Cardiac muscle cell (in vitro differentiated cells and primary cell): ENCODE measurements at places on chromosomes 2 and 18.

GRCh38 chr2:196685792-196686191 is 46.3 kb downstream of the CCDC150 start:
- no peak for DNase-seq

DNA sequence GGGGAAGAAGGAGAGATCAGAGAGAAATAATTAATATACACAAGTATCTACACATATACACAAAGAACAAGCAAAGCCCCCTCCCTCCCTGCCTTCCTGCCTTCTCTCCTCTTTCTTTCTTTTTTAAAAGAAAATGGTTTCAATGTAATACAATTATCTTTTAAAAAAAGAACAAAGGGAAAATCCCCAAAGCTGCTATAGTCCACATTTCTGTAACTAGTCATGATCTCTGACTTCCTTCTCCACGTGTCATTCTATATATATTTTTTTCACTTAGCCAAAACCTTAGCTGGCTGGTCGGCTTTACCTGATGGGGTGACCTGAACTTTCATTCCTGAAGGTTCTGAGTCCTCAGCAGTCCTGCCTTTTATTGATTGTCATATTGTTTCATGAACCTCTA is 44.3 kb downstream of the MAP3K20 start:
- no peak for DNase-seq

- no peak for DNase-seq
Observed at GRCh38 chr2:46548103-46548486, 68.7 kb downstream of the TMEM247 start.

DNA sequence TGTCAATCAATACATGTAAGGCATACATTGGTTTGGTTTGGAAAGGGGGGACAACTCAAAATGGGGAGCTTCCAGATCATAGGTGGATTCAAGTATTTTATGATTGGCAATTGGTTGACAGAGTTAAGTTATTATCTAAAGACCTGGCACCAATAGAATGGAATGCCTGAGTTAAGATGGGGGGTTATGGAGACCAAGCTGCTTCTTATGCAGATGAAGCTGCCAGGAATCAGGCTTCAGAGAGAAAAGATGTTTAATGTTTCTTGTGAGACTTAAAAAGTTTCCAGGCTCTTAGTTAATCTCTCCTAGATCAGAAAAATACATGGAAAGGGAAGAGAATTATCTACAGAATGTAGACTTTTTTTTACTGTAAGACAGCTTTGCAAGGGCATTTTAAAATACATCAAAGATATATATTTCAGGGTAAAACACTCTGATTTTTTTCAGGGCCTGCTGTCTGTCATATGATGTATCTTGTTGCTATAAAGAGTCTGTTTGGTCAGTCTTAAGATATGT is 1343.2 kb upstream of the LRRTM1 start:
- no peak for DNase-seq

GRCh38 chr2:55026202-55026601 is 24.0 kb downstream of the RTN4 start:
- DNase-seq: no peak

GRCh38 chr2:170365686-170366085 is 187.7 kb downstream of the MYO3B start:
- DNase-seq: no peak

- DNase-seq: no peak
Observed at GRCh38 chr2:39138837-39139211, 18.0 kb upstream of the SOS1 start.

GRCh38 chr2:26752656-26753055 is 11.4 kb upstream of the SLC35F6 start:
- DNase-seq: no peak

DNA sequence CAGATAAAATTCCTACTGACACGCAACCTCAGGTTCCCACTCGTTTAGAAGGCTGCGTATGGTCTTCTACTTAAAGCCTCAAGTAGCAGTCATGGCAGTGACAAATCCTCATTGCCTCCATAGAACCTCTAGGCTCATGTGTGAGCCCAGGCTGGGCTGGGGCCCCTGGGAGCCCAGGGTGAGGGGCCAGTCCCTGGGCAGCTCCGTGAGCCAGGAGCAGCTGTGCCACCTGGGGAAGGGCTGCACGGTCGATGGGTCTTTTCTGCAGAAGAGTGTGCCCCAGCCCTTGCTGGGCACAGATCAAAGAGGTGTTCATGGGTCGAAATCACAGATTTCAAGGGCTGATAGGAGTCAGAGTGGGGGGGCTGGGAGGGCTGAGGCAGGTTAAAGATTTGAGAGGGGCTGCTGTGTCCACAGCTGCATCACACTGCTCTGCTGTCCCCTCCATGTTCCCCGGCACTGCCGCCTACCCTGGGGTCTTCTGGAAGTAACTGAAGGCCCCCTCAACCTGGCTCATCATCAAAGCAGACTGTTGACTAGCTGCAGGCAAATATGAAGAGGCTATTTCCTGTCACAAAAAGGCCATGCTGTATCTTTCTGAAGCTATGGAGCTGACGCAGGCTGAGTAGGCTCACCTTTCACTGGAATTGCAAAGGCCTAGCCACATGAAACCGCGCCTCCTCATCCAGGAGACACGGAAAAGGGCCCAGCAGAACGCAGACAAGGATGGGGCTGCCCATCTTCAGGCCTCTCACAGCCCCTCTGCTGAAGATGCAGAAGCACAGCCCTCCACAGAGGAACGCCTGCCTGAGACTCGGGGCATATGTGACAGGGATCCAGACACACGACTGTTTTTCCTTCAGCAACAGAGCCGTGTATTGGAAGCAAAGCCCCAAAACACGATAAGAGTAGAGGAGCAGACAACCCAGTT is 35.7 kb upstream of the ALPP start:
- DNase-seq: no peak

- no peak for DNase-seq
Observed at GRCh38 chr2:69624131-69624530, 19.4 kb downstream of the AAK1 start.

DNA sequence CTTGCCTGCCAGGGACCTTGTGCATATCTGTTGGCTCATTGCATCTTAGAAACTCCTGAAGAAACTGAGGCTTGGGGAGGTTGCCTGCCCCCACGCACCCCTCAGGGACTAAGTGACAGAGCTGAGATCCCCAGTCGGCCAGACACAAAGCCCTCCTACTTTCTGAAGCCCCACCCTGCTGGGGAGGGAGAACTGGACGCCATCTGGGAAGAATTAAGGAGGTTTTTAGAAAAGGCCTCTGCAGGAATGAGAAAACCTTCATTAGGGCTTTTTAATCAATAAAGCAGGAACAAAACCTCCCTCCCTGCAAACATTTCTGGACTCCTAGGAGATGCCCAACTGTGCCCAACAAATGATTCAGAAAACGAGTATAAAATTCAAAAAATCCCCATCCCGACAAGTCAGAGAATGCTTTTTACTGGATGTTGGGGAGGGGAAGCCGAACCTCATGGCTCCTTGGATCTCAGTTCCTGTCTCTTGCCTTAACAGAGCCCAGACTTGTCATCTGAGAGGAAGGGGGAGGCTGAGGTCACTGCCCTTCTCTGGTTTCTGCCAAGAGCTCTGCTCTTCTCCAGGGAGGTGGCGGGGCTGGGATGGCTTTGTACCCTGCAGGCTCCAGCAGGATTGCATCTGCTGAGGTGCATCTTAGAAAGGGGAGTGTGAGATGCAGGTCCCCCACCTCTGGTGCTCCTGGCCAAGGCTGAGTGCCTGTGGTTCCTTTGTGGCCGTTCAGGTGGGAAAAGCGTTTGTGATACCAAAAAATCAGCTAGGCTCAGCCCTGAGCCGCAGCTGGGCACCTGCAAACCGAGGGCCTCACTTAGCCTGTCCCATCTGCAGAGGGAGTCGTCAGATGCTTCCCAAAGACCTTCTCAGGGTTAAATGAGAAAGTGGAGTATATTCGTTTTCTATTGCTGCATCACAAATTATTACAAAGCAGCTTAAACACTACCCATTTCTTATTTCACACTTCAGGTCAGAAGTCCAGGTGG is 142.4 kb downstream of the ZFP36L2 start:
- peak; percentile 50 for DNase-seq

DNA sequence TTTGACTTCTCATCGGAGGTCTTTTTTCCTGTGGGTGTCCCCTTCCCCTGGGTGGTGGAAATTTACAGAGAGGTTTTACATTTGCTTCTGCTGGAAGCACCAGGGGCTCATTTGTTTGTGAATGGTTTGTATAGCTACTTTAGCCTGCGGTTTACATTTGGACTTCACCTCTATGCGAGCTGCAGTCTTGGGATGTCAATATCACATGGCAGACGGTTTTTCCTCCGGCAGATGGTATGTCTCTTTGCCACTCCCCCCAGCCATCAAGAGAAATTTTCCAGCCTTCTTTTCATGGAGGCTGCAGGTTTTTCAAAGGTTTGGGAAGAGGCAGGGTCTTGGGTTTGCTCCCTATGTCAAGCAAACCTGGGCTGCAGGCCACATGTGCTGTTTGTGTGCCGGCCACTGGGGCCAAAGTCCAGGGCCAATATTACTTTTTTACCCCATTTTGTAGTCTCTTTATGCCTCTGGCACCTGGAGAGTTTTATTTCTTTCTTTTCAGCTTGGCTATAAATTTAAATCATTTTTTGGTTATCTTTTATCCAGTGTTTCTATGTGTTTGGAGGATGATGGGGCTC is 23.9 kb upstream of the BOD1L2 start:
- DNase-seq: no peak

DNA sequence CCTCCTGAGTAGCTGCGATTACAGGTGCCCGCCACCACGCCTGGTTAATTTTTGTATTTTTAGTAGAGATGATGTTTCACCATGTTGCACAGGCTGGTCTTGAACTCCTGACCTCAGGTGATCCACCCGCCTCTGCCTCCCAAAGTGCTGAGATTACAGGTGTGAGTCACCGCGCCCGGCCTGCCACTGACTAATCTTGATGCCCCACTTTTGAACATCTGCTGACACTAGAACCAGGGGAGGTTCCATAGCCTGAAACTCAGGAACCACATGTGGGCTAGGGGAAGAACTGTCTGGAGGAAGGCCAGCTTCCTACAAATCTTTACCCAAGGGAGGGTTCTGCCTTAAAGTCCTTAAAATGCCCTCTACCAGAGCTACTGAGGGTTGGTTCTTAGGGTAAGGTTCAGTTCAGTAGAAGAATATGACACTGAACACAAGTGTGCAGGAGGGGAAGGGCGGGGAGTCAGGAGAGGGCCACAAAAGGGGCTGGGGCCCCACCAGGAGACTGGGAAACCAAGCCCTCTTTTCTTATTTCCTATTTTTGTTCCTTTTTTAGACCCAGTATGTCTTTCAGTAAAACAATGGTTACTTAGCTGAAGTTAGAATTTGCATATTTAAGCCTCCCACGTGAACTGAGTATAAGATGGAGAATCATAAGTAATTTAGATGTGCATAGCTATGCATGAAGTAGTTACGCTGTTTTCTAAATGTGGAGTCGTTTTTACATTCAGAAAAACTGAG is 6.3 kb upstream of the RAB31 start:
- DNase-seq: no peak

DNA sequence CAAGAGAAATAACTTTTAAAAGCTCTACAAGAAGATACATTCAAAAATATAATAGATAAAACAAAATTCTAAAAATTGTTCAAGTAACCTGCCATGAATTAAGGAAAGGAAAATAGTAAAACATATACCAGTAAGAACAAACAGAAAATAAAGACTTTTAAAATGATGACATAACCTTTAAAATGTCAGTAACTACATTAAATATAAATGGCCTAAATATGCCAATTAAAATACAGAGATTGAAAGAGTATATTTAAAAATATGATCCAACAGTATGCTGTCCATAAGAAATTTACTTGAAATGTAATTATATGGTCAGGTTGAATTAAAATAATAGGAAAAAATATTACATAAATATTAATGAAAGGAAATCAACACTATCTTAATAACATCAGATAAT is 911.7 kb upstream of the POU3F3 start:
- DNase-seq: no peak

- peak; percentile 61 for DNase-seq
Observed at GRCh38 chr18:500632-501405, at the start of gene COLEC12. TSS of gene COLEC12 (minus strand) at chr18:500701. CDS start at chr18:500514, 187 bp downstream.

DNA sequence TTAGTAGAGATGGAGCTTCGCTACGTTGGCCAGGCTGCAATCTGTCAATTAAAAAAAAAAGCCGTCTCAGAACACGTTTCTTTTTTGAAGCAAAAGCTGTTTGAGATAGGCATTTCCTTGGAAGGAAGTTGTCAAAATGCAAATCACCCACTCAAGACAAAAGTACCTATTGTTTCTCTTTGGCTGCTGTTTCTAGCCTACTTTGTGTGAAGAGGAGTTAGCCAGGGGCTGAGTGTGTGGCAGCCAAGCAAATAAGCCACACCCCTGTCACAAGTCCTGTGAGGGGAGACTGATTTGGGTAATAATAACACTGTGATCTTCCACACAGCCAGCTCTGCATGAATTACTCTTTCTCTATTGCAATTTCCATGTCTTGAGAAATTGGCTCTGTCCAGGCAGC is 47.4 kb upstream of the CDCA7 start:
- no peak for DNase-seq

- DNase-seq: peak; percentile 4
Observed at GRCh38 chr2:62570861-62571698, 65.1 kb upstream of the TMEM17 start.

GRCh38 chr18:80157708-80158343 is 48.8 kb downstream of the ADNP2 start:
- peak; percentile 76 for DNase-seq

DNA sequence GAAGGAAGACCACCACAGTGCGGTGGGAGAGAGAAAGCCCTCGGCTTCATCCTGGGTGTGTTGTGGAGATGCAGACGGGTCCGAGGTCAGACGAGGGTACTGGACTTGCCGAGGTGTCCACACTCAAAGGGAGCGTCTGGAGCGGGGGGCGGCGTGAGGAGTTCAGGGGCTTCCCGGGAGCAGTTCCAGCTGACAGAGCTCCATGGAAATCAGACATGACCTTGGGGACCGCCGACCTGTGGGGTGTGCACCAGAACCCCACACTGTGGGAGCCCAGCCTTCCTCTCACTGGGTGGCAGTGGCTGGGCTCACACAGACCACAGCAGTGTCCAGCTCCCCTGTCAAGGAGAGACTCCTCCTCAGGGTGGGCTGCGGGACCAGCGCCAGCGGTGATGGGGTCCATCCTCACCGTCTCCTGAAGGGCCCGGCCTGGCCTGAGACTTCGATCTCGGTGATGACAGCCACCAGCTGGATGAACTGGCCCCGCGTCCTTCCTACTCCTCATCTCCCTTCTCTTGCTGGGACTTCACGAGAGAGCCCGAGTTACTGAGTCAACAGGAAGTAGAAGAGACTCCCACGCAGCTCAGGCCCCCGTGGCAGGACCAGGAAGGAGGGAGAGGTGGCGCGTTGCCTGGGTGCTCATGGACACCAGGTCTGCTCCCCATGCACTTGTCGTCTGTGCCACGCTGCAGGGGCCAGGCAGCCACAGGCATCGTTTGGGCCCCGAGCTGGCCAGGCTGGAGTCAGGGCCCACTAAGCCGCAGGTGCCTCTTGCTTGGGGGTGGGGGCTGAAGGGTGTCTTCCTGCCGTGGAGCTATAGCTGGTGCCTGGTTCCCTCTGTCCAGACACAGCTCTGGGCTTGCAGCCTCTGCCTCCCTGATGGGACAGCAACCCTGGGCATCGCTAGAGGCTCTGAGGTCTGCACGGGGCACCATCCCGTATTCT is 101.9 kb upstream of the CTDP1 start:
- no peak for DNase-seq

DNA sequence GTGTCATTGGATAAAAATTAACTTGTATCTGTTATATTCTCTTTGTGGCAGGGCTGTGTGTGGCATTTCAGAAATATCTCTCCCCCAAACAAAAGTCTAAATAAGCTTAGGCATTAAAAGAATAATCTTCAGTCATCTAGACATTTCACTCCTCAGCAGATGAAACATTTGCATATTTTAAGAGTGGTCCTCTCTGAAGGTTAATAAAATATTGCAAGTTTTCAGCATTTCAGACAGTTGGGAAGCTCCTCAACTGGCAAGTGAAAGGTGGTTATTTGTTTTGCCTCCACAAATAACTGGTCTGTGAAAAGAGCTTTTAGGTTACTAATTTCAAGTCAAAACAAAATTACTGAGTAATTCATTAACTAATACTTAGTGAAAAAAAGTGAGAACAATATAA is 462.6 kb downstream of the EPHA4 start:
- DNase-seq: no peak
